ENCODE measurements at places on chromosomes 1 and 21.

GRCh38 chr1:40692429-40692895 is 958 bp downstream of the NFYC start:
- DNase-seq = no peak

DNA sequence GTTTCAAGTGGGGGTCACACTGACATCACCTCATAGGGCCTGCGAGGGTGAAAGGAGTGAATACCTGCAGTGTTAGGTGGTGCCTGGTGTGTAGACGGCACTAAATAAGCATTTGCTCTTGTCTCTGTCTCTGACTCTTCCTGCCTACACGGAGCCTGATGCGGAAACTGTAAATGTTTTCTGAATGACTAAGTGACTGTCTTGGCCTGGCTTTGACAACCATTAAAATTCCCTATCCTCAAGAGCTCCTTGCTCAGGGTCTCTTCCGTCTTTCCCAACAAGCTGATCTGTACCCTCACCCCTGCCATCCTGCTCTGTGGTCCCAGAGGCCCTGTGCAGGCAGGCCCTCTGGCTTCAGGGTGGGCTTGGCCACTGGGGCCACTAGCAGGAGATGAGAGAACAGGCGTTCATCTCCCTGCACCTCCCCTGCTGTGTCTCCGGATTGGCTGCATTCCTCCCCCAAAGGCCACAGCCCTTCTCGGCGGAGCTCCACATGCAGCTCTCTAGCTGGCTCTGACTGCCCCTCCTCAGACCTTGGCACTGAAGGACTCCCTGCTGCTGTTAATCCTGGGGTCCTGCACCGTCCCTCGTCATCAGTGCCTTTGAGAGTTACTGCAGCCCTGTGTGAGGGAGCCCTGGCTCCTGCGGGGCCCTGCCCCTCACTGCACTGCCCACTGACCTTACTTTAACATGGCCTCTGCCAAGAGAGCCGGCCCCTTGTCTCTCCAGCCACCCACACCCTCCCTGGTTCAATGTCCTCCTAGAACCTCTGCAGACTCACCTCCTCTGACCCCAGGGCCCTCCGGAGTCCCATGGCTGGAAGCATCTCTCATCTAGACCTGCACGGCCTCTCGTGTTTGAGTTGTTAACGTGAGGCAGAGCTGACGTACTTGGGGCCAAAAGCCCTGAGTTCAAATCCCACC is 211.1 kb downstream of the MATN1 start:
- no peak for DNase-seq

GRCh38 chr1:151612501-151613281 is 841 bp downstream of the SNX27 start:
- DNase-seq = no peak

- DNase-seq = no peak
Measured at GRCh38 chr1:210901981-210902770, 231.8 kb downstream of the KCNH1 start.

DNA sequence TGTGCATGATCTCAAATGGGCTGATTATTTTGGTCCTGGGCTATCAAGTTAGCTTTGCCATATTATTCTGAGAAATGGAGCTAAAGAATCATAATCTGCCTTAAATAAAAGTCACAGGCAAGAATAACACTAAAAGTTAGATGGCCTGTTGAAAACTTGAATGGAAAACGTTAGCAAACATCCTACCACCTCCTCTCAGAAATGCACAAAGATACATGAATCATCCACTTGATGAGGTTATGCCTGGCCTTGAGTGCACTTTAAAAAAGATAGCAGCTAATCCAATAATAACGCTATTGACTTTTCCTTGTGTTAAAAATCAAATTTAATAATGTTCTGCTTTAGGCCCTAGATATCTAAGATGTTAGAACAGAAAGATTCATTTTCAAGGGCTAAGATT is 108.0 kb downstream of the KCNJ6 start:
- no peak for DNase-seq

GRCh38 chr1:53708687-53709086 is 30.3 kb downstream of the GLIS1 start:
- DNase-seq = no peak

DNA sequence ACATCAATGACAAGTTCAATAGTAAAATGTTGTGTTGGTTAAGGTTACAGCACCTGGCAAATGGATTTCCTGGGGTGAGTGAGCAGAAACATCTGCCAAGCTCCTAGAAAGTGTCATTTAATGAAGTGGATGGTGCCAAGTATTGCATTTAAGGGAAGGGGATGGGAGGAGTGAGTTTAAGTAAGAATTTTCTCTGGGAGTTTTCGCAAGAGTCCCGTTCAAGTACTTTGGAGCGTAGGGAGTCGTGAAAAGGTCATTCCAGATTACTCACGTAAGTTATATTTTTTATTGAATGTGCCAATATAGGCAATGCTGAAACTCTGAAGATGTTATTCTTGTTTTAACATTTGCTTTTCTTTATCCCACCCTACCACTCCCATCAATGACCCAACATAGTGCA is 117.4 kb upstream of the RAB3GAP2 start:
- no peak for DNase-seq

DNA sequence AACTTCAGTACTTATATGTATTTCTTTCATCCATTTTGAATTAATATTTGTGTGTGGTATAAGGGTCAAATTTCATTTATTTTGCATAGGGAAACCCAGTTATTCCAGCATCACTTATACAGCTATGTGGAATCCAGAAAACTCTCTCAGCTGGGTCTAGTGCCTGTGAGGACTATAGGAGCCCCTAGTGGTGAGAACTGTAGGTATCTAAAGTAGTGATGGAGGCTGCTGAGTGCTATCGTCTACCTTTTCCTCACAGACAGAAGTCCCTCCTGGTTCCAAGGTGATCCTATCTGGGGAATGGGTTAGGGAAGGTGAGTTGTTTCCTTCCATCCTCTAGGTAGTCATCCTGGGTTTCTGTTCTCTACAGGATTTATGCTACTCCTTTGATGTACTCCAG is 352.0 kb upstream of the C1orf87 start:
- DNase-seq = no peak

DNA sequence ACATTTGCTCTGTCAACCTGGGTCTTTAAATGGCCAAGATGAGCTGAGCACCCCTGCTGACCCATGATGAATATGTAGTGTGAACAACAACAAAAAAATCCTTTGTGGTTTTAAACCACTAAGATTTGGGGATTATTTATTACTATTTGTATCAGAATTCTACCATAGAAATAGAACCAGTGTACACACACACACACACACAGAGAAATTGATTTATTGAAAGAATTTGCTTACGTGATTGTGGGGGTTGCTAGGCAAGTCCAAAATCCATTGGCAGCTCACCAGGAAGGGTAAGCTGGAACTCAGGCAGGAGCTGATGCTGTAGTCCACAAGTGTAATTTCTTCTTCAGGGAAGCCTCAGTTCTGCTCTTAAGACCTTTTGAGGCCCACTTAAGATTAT is 82.5 kb upstream of the MAP1LC3C start:
- DNase-seq = no peak

- no peak for DNase-seq
Measured at GRCh38 chr1:102970496-102971078, 137.7 kb downstream of the COL11A1 start.

GRCh38 chr21:45412909-45413611 is 8.1 kb downstream of the COL18A1 start:
- DNase-seq = no peak

GRCh38 chr1:192654591-192655251 is 18.8 kb downstream of the RGS13 start:
- no peak for DNase-seq

- no peak for DNase-seq
Measured at GRCh38 chr1:26044971-26045721, 772 bp downstream of the SLC30A2 start.

- DNase-seq = no peak
Measured at GRCh38 chr1:56061824-56062223, 517.5 kb downstream of the PLPP3 start.

- no peak for DNase-seq
Measured at GRCh38 chr1:200342511-200343311, 67.1 kb downstream of the ZNF281 start.

DNA sequence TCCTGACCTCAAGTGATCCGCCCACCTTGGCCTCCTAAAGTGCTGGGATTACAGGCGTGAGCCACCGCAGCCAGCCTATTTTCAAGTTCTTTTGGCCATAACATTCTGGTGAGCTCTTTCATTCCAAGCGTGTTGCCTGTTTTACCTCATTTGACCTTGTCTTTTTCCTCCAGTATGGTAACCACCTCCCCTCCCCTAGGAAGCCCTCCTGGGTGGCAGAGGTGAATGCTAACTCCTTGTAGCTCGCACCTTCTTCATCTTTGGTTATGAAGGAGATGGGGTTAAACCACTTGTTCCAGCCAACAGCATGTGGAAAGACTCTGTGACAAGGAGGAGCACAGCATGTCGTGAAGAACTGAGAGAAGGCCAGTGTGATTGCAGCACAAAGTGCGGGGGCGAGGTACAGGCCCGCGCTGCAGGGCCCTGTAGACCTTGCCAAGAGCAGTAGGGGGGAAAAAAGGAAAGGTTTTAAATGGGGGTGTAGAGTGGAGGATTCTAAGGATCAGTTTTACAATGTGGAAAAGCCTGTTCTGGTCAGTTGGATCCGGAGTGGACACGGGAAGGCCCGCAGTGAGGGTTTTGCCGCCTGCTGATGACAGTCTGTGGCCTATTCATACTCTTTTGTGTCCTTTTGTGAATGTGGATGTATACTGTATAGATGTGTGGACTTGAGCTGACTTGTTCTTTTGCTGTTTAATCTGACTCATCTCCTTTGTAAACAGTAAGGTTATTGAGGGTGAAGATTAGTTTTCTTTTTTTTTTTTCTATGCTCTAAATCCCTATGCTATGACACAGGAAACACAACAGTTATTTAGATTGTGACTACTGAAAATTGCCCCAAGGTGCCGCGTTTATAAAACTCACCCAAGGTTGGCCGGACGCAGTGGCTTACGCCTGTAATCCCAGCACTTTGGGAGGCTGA is 7.5 kb upstream of the ZNF436 start:
- no peak for DNase-seq

DNA sequence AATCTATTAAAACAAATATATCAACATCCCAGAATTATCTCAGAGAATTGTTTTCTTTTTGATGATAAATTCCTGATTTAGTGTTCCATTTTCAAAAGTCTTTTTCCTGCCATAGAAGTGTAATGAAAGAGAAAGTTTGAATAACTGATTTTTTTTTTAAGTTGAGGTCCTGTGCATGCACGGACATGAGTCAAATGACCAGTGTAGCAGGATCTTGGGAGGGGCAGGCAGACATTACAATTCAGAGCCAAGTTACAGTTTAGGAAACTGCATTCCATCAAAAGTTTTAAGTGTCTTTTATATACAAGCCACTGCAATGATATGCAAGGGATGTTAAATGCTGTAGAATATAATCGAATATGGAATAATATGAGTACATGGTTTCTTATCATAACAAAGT is 227.5 kb downstream of the HMCN1 start:
- no peak for DNase-seq

- DNase-seq = no peak
Measured at GRCh38 chr1:15139654-15140350, 13.7 kb upstream of the TMEM51 start.

GRCh38 chr1:103230061-103230460 is 121.7 kb upstream of the COL11A1 start:
- no peak for DNase-seq

- no peak for DNase-seq
Measured at GRCh38 chr1:43935711-43936427, 2.3 kb downstream of the ARTN start.

- DNase-seq = no peak
Measured at GRCh38 chr1:13617773-13618172, 34.1 kb downstream of the PDPN start.

DNA sequence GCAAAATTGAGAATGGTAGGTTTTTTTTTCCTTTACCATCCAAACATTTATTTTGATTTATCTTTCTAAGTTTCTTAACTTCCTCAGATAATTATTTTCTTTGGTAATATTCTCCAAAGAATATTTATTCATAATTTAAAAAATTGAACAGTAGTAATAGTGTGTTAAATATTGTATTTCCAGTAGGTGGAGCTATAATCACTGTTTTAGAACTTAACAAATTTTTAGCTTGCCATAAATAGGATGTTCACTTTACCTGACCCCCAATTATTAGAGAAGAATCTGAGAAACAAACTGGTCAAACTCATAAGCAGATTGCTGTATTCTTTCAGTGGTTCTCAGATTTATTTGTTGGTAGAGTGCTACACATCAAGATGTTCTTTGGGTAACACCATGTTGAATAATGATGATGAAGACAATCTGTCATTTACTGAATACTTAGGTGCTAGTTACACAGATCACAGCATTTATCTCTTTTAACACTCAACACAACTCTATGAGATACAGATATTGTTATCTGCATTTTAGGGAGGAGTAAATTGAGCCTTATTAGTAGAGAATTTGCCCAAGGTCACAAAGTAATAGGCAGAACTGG is 82.4 kb upstream of the GPR88 start:
- no peak for DNase-seq

DNA sequence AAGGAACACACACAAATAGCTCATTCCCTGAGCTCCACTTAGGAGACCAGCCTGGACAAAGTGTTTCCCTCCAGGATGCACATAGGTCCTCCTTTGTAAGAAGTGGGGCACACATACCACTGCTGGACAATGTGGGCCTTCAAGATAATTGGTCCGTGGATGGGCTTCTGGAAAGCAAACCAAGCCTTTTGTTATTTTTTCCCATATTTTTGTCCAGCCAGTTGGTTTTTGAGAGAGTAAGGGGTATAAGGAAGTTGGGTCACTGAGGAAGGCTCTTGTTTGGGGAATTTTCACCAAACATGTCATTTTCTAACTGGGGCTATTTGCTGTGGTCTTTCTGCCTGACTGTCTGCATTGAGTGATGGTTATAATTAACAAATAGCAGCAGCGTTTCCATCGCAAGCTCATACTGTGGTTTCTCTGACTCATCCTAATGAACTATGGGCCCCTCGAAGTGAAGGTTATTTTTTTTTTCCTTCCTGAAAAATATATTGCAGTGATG is 306.3 kb upstream of the DUSP10 start:
- DNase-seq = no peak

DNA sequence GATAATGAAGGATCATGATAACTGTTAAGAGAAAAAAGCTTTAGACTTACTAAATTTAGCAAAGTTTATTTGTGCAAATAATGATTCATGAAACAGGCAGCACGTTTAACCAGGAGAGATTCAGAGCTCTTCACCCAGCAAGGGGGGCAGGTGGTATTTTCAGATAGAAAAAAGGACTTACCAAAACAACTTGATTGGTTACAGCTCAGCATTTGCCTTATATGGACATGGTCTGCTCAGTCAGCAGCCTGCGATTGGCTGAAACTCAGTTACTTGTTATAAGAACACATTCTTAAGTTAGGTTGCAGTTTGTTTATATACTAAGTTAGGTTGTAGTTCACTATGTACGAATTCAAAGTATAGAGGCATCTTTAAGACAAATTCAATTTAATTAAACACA is 165.6 kb downstream of the DUSP10 start:
- DNase-seq = no peak

GRCh38 chr1:184590163-184590750 is 164.4 kb downstream of the EDEM3 start:
- no peak for DNase-seq

DNA sequence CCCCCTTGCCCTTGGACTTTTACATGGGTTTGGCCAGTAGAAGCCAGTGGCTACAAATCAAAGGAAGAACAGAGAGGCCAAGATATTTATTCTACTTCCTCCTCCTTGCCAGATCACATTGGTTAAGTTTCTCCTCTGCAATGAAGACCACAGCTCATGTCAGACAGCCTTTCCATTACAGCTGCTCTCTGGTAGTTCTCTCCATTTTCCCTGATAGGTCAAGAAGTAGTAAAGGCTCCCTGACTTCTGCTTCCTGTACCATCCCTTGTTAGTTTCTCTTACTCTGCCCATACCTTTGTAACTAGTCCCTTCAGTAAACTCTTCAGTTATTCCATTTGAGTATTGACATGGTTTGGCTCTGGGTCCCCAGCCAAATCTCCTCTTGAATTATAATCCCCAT is 27.8 kb downstream of the NME7 start:
- DNase-seq = no peak

- no peak for DNase-seq
Measured at GRCh38 chr1:50308878-50309277, 114.4 kb downstream of the DMRTA2 start.

Measured in activated effector memory CD4-positive, alpha-beta T cell treated with Interleukin-2 at 50 U/mL for 16 hours (primary cell).